ENCODE measurements at places on chromosomes 1 and 21.

- DNase-seq = no peak
These were observed 205.1 kb upstream of the SGIP1 start for GRCh38 chr1:66328896-66329295.

DNA sequence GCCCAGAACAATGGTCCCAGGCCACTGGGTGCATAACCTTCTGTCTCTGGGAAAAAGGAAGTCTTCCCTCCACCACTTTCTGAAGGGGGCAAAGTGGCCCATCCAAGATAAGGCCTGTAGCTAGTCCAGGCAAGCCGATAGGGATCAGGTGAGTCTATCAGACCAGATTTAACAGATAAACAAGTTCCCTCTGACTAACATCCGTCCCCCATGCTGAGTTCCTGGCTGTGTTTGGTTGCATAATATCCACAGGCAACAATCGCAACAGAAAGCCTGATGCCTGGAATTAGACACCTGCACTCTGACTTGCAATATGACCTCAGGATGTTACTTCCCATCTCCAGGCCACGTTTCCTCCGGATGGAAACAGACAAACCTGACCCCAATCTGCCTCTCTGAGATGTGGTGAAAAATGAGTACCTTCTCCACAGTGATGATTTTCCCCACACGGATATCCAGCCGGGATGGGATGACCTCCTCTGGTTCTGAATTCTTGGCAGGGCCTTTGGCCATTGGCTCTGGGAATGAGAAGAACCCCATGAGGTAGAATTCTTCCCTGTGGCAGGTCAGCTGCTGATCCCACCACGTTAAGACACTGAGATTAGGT is 36.4 kb downstream of the YARS1 start:
- DNase-seq = no peak

DNA sequence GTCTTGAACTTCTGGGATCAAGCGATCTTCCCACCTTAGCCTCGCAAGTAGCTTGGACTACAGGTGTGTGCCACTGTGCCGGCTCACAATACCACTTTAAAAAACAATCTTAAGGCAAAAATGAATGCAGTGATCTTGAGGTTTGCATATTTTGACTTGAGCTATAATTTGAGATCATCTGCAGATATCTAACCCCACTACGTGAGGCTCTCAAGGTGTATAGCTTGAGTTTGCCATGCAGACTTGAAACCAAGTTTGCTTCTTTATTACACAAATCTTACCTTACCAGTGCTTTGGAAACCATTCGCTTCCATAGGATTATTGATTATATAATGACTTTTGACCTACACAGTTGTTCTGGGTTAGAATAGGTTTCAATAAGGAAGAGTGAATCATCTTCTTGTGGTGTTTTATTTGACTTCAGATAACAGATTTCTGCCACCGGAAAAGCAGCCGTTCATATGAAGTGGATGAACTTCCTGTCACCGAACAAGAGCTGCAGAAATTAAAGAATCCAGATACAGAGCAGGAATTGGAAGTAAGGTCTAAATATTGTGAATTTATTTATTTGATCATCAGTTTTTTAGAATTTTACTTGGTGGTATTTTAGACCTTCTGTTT is 155.1 kb downstream of the VPS13D start:
- no peak for DNase-seq

- no peak for DNase-seq
These were observed 10.0 kb downstream of the ECHDC2 start for GRCh38 chr1:52911541-52911940.

GRCh38 chr1:159171688-159172501 is 480 bp downstream of the CADM3 start:
- DNase-seq = no peak

- no peak for DNase-seq
These were observed 8.1 kb upstream of the ST3GAL3 start for GRCh38 chr1:43699281-43699680.

- DNase-seq = no peak
These were observed 8.4 kb downstream of the SLC41A1 start for GRCh38 chr1:205804605-205805004.

DNA sequence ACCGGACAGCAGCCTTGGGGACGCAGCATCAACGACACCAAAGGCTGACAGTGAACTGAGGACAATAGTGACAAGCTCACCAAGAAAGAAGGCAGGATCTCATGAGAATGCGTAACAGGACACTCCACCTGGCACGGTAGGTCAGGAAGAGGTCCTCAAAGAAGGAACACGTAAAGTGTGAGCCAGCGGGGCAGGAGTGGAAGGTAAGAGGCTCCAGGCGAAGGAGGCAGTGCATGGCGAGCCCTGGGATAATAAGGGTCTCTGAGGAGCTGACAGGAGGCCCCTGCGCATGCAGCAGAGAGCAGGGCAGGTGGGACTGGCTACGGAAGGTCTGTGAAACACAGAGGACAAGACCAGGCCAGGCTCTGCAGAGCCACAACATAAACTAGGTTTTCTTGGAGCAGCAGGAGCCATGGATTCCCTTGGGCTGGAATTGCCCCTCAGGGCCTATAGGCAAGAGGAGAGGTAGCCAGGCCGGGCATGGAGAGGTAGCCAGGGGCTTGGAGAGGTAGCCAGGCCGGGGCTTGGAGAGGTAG is 8.2 kb downstream of the LSS start:
- DNase-seq = peak; percentile 63

DNA sequence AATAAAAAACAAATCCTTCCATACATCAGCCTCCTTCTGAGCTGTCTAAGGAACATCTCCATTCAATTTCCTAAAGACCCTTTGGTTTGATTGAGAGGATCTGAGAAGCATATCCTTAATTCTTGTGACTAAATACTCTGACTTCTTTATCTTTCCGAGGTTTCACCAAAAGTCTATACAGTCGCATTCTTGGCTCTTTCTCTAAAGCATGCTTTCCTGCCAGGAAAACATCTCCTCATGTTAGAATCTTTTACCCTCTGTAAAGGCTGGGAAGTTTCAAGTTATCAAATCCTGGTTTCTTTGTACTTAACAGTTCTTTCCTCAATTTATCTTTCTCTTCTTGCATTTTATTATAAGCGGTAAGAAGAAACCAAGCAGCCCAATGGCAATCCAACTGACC is 630.4 kb downstream of the PTPRC start:
- no peak for DNase-seq

GRCh38 chr1:1200876-1201810 is 5.2 kb downstream of the TNFRSF18 start:
- no peak for DNase-seq

DNA sequence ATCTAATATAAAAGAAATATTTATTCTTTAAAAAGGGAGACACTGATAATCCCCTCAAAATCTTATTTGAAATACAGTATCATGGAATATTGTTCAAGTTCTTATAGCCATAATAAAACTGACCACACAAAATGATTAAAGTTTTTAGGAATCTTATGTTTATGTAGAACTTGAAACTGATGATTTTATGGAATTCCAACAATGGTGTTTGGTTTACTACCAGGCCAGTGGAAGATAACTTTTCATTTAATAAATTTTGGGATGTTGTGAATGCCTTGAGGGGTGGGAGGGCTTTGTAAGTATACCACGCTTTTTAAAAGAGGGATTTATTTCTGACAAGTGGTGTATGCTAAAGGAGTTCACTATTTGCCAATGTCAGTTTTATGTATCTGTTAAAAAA is 87.7 kb downstream of the RAB3GAP2 start:
- no peak for DNase-seq

- DNase-seq = no peak
These were observed 1.6 kb downstream of the TP53BP2 start for GRCh38 chr1:223843934-223844786.

- no peak for DNase-seq
These were observed 389.4 kb upstream of the POU3F1 start for GRCh38 chr1:38436006-38436405.

- no peak for DNase-seq
These were observed 32.7 kb downstream of the ASH1L start for GRCh38 chr1:155529929-155530328.

- no peak for DNase-seq
These were observed 241.8 kb downstream of the TRABD2B start for GRCh38 chr1:47755101-47755990.

- DNase-seq = no peak
These were observed 166.9 kb upstream of the FOXD3 start for GRCh38 chr1:63155437-63155836.

DNA sequence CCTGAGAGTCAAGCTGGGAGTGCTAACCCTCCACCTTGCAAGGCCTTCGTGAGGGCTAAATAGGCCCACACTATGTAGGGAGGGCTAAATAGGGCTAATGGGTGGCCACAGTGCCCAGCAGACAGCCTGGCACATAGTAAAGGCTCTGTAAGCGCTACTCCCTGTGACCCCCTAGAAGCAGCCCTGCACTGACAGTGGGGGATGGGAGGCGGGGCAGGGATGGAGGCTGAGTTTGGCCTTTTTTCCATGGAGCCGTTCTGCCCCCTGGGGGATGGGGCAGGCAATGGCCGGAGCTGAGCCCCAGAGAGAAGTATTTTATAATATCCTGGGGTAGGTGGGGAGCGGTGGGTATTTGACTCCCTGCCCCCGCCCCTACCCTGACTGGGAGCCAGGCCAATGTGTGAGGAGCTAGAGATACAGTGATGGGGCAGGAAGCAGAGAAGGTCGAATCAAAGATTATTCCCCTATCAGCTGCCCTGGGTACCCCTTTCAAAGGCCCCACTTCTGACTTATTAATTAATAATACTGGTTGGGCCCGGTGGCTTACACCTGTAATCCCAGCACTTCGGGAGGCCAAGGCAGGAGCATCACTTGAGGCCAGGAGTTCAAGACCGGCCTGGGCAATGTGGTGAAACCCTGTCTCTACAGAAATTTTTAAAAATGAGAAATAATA is 42.3 kb downstream of the LACTBL1 start:
- peak; percentile 27 for DNase-seq
